ENCODE measurements at places on chromosomes 6 and 20. TPM values are rescaled to one million over a fixed set of nuclear protein-coding genes. Genes with fewer than 3 reads are reported as not detected.

- no peaks in the 10 kb centered on the region for H3K36me3 ChIP-seq
- H3K4me1 ChIP-seq, result peaks cover 2% of the 10 kb centered on the region
- no peak for DNase-seq
- no peak overlapping the region for H3K27ac ChIP-seq
Observed at GRCh38 chr6:156949376-156949775, 172.2 kb downstream of the ARID1B start.

- no peaks in the 10 kb centered on the region for H3K27me3 ChIP-seq
- no peak for DNase-seq
- H3K27ac ChIP-seq, result no peak overlapping the region
- no peaks in the 10 kb centered on the region for H3K36me3 ChIP-seq
Observed at GRCh38 chr6:42424906-42425474, 26.7 kb downstream of the TRERF1 start.

DNA sequence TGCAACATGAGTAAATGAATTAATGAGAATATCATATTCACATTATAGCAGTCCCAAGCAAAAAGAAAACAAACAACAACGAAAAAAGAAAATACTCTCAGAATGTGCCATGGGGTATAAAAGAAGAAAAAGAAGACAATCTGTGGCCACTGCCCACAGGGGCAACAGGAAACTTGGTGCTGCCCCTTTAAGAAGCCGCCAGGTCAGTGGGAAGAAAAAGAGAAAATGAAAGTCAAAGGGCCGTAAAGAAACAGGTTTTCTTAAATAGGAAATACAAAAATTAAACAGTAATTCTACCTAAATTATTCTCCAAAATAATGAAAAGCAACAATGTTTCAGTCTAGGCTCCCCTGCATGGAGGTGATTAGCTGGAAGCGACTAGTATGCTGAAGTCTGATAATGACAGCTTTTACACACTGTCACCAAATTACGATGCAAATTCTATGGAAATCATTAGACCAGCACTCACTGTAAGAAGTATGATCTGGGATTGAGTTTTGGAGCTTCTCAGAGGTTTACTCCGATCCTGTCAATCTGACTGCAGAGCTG, 23.6 kb downstream of the GMDS start:
- no peaks in the 10 kb centered on the region for H3K36me3 ChIP-seq
- H3K4me3 ChIP-seq, result peak overlapping the region; percentile 54
- no peak overlapping the region for H3K27ac ChIP-seq
- H3K4me1 ChIP-seq, result peaks cover 3% of the 10 kb centered on the region
- no peaks in the 10 kb centered on the region for H3K27me3 ChIP-seq

GRCh38 chr6:143575440-143575839, 63.9 kb upstream of the FUCA2 start:
- no peak overlapping the region for H3K27ac ChIP-seq
- H3K4me3 ChIP-seq, result no peak overlapping the region
- H3K27me3 ChIP-seq, result no peaks in the 10 kb centered on the region
- no peak for DNase-seq

DNA sequence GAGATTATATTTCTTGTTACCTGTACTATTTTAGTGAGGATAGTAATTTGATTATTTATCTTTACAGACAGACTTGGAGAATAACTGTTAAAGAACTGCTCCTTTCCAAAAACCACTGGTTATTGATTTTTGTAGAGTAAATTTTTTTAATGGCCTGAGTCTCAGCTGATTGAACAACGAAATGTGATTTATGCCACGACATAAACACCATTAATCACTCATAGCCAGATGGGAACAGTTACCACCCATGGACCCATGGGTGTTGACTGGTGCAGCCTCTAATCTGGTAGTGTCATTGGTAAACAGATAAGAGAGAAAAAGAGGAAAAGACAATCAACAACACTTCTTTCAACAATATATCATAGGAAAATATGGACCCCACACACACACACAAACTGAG, 101.4 kb upstream of the BEND6 start:
- no peak overlapping the region for H3K4me3 ChIP-seq
- no peak overlapping the region for H3K27ac ChIP-seq

DNA sequence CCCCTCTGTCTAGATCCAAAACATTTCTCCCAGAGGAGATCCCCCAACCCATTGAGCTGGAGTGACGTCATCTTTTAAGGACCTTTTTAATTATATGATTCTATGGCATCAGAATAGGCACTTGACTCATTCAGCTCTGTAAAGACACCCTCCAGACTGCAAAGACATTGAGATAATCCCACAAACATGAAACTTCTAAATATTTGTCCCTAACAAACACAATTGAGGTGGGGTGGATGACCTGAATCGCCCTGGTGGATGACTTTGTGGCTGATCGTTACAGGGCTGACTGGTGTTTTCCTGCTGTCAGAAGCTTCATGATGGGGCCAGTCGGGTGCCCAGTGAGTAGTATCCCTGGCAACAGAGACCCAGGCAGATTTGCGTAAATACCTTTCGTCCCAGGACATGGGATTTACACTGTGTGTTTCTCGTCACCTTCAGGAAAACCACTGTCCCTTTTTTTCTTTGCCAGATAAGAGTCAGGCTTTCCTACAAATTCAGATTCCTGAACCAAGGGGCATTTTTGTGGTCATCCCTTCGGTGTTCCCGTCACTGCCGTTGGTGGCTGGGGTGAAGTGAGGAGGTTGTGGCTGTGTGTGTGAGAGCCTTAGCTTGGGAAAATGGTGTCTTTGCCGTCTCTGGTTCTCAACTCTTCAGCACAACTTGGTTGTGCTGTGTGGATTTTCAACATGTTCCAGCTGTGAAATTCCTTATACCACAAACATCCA, 5.3 kb upstream of the PCK1 start:
- no peaks in the 10 kb centered on the region for H3K27me3 ChIP-seq
- no peak overlapping the region for H3K27ac ChIP-seq
- no peaks in the 10 kb centered on the region for H3K4me1 ChIP-seq

DNA sequence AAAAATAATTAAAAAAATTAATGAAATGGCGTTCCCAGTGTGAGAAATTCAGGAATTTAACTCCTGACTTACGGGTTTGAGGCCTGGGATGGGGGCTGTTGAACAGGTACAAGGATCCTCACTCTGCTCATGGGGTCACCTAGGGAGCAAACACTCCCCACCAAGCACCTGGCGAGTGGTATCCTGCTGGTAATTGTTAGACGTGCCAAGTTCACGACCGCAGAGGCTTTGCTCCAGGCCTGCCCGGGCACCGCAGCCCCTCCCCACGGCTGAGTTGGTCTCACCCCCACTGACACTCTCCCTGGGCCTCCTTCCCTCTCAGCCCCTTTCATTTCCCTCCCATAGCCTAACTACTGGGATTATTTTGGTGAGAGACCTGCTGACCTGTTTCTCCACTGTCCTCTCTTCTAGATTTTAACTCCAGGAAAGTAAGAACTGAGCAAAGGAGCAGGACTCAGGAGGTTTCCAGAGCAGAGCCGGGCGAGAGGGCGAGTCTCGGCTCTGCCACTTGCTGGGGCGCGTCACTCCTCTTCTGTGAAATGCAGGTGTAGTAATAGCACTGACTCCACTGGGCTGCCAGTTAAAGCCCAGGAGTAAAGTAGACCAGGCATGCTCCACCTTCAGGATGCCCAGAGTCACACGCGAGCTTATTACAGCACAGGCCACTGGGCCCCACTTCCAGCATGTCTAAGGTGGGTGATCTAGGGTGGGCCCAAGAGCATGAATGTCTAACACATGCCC, 22.8 kb downstream of the BMP7 start:
- H3K27me3 ChIP-seq, result no peaks in the 10 kb centered on the region
- H3K4me1 ChIP-seq, result no peaks in the 10 kb centered on the region
- no peak for DNase-seq
- no peaks in the 10 kb centered on the region for H3K36me3 ChIP-seq
- no peak overlapping the region for H3K27ac ChIP-seq

Gene IL20RA
- not detected for total RNA-seq

DNA sequence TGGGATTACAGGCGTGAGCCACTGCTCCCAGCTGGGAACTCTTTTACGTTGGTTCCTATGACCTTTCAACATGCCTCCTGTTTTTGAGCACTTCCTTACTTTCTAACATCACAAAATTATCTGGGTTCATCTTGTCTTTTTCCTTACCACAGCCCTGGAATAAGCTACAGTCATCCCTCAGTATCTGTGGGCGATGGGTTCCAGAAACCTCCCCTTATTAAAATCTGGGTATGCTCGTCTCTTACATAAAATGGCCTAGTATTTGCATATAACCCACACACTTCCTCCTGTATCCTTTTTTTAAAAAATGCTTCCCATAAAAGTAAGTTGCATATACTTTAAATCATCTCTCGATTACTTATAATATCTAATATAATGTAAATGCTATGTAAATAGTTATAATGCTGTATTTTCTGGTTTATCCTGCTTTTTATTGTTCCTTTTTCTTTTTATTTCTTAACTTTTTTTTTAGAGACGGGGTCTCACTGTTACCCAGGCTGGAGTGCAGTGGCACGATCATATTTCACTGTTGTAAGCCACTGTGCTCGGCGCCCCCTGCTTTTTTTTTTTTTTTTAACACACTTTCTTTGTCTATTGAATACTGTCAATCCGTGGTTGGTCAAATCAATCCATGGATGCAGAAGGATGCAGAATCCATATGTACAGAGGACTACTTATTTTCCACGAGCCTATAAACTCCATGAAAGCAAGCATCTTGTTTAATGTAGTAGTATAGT, 9.2 kb downstream of the RPF2 start:
- no peak overlapping the region for H3K27ac ChIP-seq
- DNase-seq, result no peak
- no peaks in the 10 kb centered on the region for H3K27me3 ChIP-seq
- no peak overlapping the region for H3K4me3 ChIP-seq

Data from aorta (tissue), 5 donors.